Skeletal muscle cell (primary cell): ENCODE measurements at places on chromosomes 1 and 21.
A peak's percentile ranks its signal among the peaks of the same experiment; 100 is the strongest.

DNA sequence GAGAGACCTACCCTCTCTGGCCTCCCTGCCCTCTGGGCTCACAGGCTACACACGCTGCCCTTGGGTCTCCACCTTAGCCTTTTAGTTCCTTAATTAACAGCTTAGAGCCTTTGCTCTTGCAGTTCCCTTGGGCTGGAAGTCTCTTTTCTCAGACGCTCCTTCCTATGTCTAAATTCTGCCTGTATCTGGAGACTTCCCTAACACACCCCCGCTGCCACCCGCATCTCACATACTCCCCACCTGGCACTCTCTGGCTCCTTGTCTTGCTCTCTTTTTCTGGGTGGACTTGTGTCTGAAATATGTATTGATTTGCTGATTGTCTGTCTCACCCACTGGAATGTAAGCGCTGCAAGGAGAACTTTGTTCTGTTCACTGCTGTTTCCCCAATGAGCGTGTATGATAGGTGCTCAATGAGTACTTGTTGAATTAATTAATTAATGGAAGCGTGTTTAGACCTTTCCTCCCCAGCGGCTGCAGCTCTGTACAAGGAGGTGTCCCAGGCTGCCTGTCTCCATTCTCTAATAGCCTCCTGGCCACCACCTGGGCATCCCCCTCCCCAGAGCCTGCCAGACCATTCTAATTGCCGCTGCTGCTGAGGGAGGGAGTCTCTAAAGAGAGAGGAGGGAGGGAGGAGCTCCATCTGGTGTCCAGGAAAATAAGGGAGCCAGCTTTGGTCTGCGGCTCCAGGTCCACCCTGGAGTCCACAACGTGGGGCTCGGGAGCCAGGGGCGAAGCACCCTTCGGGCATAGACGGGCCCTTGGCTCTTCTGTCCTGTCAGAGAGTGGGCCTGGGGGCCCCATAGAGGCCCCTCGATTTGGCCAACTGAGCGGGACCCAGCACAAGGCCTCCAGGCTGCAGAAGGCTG is 95.4 kb downstream of the RNF220 start:
- no peak for DNase-seq

DNA sequence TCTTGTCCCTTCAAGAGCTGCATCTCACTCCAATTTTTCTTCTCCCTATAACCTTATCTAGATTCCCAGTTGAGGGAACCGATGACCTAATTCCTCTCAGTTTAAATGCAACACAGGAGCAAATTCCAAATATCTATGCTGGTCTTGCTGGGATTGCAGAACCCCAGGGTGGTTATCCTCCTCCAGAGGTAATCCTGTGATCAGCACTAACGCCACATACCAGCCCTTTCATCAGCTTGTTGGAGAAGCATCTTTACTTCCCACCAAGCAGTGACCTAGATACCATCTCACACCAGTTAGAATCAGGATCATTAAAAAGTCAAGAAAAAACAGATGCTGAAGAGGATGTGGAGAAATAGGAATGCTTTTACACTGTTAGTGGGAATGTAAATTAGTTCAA is 52.4 kb downstream of the SAMSN1 start:
- DNase-seq = no peak

DNA sequence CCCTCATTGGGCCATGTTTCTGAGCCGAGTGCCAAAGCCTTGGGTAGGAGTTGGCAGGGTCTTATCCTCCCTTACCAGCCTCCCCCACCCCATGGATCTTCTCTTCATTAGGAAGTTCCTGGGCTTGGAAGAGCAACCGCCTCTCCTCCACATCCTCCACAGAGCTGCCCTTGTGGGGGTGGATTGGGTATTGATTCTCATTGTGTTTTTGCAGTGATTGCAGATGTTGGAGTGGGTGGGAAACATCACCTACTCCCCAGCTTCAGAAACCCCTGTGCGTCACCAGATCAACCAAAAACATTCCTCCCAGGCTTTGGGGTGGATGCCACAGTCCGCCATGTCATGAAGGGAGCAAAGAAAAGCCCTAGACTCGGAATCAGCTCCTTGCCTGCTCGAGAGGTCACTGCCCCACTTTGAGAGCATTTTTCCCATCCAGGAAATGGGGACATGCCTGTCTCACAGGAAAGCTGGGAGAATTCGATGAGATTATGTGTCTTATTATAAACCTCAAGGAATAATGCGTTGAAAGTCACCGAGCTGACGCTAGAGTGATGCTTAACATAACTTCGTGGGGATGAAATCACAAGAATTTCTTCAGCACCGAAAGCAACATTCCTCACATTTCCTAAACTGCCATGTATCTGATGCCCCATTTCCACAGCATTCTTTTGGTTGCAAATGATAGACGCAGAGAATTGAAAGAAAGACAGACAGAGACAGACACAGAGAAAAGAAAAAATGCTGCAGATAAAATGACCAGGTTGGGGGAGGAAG is 44.7 kb upstream of the ZBTB40 start:
- no peak for DNase-seq

GRCh38 chr1:17920881-17921640 is 165.9 kb downstream of the ACTL8 start:
- no peak for DNase-seq

DNA sequence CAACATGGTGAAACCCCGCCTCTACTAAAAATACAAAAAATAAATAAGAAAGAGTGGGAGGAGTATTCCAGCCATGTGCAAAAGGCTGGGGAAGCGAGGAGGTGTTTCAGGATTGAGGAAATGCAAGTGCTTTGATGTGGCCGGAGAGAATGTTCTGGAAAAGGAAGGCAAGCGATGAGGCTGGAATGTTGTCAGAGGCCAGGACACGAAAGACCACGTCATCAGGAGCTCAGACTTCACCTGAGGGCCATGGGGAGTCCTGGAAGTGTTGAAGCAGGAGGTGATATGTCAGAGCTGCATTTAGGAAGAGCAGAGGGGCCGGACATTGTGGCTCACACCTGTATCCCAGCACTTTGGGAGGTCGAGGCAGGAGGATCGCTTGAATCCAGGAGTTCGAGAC is 10.9 kb upstream of the THEMIS2 start:
- DNase-seq = no peak

DNA sequence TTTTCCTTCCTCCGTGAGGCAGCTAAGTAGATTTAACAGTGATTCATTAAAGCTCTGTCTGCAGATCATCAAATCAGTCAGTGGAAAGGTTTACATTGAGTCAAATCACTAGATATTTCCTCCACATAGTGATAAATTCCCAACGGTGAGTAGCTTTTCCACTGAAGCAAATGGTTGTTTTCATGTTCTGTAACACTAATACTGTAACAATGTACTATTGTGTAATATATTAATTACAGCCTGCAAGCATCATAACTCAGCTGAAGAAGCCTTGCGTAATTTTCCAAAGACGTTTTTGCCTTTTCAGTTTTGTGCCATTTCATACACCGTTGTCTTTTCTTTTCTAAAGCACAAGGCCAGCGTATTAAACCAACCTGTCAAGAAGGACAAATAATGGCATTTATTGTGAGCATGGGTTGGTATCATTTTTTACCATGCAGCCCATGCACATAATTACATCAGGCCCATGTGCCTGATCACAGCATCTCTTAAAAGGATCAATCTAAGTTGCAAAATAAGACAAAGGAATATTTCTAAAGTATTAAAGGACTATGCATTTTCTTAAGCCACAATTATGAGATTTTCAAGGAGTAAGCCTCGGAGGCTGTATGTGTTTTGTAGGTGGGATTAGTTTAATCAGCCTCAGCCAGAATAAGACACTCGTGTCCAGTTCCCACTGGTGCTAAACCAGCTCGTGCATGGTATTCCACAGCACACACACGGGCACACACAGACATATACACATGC is 16.7 kb upstream of the PDE9A start:
- DNase-seq = peak; percentile 74

DNA sequence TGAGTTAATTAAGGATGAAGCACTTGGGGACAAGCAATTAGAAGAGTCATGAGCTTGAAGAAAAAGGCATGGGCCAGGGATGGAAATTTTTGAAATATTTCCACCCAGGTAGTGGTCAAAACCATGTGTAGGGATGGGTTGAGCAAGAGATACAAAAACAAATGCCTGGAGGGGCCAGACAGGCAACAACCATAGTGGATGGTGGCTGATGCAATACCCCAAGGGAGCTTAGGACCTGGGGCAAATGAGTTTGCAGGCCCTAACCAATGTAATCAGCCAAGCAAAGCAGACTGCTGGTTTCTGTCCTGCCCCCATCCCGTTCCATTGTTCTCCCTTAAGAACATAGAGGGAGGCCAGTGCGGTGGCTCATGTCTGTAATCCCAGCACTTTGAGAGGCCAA is 119.1 kb upstream of the FGGY start:
- DNase-seq = no peak

- DNase-seq = no peak
Measured at GRCh38 chr1:151993734-151994496, at the start of gene S100A10. Gene S100A10, minus strand, starts transcription at chr1:151993859. Its CDS starts 7,629 bp downstream, at chr1:151986230.

- no peak for DNase-seq
Measured at GRCh38 chr1:55951291-55951690, 628.1 kb downstream of the PLPP3 start.

GRCh38 chr21:44647222-44647552 is 973 bp downstream of the KRTAP10-11 start:
- no peak for DNase-seq

DNA sequence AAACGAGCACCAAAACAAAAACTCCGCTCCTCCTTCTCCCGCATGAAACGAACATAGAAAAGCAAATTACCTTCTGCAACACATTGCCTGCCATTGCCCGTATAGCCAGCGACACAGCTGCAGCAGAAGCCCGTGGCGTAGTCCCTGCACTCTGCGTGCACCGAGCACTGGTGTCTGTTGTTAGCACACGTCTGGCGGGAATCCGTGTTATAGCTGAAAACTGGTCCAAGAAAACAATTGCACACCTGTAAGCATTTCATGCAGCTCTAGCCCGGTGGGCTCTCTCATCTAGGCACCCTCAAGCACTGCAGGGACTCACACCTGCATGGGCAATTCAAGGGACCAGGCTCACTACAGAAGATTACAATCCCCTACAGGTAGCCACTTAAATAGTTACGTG is 26.9 kb downstream of the NID1 start:
- no peak for DNase-seq

- DNase-seq = no peak
Measured at GRCh38 chr21:35974775-35975174, 85.6 kb downstream of the SETD4 start.

GRCh38 chr1:204206121-204206520 is 7.7 kb downstream of the GOLT1A start:
- no peak for DNase-seq

DNA sequence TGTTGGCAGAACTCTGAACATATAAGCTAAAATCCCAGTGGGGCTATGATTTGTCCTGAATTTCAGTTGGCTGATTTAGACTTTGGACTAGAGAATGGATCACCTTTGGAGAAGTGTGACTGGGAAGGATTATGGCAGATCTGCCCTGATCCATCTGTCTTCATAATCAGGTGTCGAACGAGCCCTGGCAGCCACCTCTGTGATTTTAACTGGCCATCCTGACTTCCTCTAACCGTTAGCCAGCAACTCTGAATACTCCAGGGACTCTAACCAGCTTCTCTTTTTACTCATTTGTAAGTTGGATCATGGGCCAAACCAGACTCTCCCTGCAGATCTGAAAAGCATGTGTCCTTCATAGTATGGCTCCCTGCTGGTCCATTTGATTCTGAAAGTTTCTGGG is 32.0 kb downstream of the ACTN2 start:
- DNase-seq = no peak

GRCh38 chr21:45013260-45013841 is 61.0 kb upstream of the ADARB1 start:
- DNase-seq = no peak

- DNase-seq = no peak
Measured at GRCh38 chr1:28161751-28162150, 14.7 kb downstream of the PTAFR start.

DNA sequence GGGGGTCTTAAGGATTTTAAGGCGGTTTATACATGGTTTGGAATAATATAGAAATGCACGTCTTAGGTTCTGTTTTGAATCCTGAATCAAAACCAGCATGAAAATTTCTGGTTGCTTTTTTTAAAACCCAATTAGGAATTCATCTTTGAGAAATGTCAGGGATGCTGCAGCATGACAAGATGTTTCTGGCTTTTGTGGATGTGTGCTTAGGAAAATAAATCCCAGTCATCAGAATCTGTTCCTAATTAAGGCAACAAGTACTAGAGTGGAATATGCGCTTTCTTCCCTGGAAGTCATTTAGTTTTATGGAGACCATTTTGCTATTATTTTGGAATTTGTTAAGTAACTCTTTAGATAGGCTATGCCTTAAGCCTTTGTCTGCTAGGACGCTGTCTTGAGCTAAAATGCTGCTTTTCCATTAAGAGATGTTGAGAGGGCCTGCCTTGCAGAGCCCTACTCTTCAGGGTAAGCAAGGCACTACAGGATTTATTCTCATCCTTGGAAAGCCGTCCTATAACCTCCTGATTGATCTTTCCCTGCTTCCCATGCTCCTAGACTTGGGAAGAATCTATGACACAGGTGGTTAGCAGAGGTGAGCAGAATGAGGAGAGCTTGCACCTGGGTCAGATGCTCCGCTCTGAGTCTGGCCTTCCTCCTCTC is 332.8 kb downstream of the DISC1 start:
- DNase-seq = no peak

DNA sequence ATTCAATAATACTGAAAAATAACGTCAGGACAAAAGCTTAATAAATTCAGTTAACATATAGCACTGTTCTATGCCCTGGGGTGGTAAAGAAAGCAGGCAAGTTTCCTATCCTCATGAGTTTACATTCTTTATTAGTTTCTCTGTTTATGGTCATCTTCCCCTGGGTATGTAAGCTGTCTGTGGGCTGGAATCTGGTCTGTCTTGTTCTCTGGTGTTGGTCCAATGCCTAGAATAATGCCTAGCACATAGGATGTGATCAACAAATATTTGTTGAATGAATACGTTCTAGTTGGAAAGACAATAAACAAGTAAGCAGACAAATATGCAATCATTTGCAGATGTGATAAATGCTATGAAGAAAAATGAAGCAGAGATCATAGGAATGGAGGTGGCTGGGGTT is 7.2 kb upstream of the IGSF3 start:
- no peak for DNase-seq

DNA sequence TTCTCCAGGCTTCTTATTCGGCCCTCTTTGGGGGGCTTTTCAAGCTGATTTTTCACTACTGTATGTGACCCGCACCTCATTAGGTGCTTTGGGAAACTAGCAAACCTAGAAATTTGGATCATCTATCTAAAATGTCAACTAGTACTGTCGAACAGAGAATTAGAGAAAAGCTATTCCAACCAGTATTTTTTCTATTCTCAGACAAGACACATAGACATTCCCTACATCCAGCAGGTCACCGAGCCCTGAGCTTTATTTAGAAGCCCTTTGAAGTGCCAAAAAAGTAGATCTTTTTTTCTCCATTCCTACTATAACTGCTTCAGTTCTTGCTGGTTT is 310 bp upstream of the SSR2 start:
- no peak for DNase-seq

DNA sequence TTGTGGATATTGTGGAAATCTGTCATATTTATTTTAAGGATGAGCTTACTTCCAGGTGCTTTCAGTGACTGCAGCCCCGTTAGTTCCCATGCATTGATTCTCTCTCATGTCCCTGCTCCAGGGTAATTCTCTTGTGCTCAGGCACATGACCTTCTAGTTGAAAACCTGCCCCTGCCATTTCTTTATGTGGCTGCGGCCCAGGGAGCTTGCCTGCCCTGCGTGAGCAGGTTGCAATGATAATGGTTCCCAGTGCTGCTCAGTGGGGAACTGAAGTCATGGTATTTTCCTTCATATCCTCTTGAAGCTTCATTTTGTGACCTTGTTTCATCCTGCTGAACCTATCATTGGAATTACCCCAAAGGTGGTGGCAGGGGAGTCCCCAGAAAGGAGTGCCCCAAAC is 229.8 kb downstream of the DISC1 start:
- DNase-seq = no peak
